ENCODE measurements at places on chromosomes 13 and 19.

- DNase-seq = no peak
These were observed 11.7 kb upstream of the TRIM13 start for GRCh38 chr13:49985129-49985528.

DNA sequence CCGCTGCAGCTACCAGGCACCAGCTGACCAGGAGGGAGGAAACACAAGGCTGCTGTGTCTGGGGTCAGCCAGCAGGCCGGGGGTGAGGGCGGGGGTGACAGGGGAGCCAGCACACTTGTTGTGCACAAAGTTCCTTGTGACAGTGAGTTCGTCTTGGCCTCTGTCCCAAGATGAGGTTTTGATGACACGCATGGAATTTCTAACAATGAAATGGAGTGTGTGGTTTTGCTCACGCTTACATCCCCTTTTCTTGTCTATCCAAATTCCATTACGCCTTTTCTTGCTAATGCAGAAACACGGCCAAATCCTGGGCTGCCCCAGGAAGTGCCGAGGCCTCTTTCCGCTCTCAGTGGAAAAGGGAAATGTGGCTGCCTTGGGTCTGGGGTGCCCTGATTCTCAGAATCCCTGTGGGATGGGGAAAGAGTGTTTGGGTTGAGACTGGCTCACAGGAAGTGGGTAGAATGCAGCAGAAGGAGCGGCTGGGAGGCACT, 73.8 kb downstream of the GADD45B start:
- DNase-seq = no peak

DNA sequence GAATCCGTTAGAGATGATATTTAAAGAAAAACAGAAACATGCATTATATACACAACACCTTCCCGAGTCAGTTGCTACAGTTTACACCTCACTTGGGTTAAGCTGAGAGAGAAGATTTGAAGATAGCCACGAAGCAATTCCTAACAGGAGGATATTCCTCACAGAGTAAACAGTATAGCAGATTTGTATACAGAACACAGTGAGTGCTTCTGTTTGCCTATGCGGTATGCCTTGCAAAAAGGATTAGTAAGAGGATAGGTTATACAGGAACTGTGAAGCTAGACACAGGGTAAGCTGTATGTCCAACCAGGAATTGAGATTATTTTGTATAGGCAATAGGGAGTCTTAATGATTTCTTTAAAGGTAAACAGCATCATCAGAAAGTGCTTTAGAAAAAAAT, 471.8 kb downstream of the LIG4 start:
- DNase-seq = no peak

- no peak for DNase-seq
These were observed 3.6 kb downstream of the GJA3 start for GRCh38 chr13:20157151-20157796.

DNA sequence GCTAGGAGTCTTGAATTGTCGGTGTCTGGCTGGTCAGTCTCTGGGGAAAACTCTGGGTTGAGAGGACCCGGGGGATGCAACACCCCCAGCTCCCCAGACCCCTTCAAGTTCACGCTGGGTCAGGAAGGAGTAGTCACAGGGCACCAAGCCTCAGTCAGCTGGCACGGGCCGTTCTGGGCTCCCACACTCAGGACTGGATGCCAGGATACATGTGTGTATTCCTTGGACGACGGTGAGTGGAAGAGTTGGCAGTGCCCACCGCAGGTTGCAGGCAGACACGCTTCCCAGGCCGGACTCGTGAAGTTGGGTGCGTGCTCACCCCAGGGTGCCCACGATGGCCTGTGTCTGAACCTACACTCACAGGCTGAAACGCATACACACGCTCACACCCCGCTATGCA, 5.5 kb downstream of the GADD45B start:
- no peak for DNase-seq

DNA sequence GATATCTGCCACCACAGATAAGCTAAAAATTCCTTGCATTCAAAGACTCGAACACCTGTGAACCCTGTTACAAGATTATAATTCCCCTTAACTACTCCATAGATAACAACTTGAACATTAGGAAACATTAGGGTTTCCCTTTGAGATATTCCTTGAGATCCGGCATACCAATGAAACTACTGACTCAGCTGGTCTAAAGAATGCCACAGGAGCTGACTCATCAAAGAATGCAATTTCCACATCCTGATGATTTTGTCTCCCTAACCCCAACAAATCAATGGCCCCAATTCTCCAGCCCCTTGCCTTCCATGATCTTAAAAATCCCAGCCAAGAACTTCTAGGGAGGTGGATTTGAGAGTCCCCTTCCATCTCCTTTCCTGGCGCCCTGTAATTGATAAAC, 35.6 kb upstream of the ZNF599 start:
- no peak for DNase-seq

Measured in GOT3 (cell line).